D341Med (cell line): ENCODE measurements at places on chromosomes 6 and 20.

GRCh38 chr6:96563853-96564252, 925 bp downstream of the FHL5 start:
- no peak for DNase-seq

- no peak for DNase-seq
These were observed 729.8 kb downstream of the TBC1D32 start for GRCh38 chr6:120604510-120604909.

DNA sequence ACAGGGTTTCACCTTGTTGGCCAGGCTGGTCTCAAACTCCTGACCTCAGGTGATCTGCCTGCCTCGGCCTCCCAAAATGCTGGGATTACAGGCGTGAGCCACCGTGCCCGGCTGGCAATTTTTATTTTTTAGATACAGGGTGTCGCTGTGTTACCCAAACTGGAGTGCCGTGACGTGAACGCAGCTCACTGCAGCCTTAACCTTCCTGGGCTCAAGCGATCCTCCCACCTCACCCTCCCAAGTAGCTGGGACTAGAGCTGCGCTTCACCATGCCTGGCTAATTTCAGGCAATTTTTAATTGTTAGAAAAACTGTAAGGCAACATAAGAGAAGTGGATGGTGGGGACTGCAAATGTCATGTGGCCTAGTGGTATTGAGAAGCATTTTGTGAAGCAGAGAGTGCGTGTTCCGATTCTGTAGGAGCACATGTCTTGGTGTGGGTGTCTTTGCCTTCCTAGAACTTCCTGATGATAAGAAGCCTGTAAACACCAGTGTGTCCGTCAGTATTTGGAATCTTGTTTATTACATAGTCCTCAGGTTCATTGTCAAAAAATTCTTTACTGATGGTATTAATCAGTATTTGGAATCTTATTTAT, 18.0 kb downstream of the JARID2 start:
- DNase-seq, result no peak

DNA sequence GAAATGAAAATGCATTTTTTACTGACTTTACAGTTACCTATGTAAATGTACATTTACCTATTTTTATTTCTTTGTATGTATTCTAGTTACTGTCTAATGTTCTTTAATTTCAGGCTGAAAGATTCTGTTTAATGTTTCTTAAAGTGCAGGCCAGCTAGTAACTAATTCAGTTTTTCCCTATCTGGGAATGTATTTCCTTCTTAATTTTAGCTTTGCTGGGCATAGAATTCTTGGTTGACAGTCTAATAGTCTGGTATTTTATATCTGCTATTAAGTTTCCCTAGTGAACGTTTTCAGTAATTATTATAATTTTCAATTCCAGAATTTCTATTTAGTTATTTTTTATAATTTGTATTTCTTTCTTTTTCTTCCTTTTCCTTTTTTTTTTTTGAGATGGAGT, 186.0 kb upstream of the NOX3 start:
- no peak for DNase-seq

DNA sequence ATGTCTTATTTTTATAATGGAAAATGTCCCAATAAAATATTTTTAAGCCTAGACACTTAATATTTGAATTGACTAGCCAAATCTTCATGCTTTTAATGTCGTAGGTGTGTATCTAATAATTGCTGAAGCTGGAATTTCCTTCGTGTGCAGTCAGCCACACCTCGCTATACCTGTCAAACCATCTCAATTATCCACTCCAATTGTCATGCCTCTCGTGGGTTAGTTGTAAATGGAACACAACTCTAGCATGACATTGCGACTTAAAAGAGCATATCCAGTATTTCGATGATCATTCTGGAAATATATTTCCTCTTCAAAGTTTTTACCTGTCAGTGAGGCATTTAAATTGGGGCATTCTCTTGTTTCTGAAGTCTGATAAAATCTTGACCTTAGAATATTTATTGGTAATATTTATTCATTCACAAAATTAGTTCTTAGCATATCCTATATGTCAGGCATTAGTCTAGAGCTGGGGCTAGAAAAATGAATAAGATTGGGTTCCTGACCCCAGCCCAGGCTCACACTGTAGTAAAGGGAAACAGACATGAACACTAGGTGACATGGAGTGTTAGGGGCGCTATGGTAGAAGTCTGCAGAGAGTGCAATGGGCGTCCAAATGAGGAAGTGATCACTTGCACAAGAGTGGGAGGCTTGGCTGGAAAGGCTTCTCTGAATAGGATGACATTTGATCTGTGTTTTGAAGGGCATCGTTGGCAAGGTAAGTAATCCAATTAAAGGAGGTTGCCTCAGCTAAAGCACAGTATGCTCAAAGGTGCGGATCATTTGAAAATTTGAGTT, 11.0 kb upstream of the CFAP206 start:
- no peak for DNase-seq

- no peak for DNase-seq
These were observed 27.9 kb downstream of the PPARD start for GRCh38 chr6:35370124-35370741.

- no peak for DNase-seq
These were observed 16.8 kb downstream of the SLC17A9 start for GRCh38 chr20:62969179-62969760.

GRCh38 chr20:51423810-51424209, 118.7 kb downstream of the NFATC2 start:
- DNase-seq, result no peak

- no peak for DNase-seq
These were observed 5.8 kb upstream of the GPR31 start for GRCh38 chr6:167163476-167164011.

DNA sequence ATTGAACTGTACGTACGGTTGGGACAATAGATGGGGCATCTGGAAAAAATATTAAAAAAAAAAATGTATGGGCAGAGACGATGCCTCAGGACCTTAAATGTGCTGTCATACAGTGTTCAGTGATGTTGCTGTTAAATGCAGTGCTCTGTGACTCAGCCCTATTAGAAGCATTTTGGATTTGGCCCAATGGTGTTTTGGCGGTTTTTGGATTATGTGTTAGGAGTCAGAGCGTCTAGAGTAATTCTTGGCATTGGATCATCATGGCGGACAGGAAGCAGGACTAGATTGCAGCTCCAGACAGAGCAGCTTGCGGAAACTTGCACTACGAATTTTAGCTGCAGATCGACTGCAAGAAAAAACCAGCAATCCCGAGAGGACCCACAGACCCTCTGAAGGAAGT, 280.0 kb downstream of the SOX4 start:
- DNase-seq, result no peak

GRCh38 chr6:141677598-141678211, 455.0 kb upstream of the GJE1 start:
- peak; percentile 17 for DNase-seq

DNA sequence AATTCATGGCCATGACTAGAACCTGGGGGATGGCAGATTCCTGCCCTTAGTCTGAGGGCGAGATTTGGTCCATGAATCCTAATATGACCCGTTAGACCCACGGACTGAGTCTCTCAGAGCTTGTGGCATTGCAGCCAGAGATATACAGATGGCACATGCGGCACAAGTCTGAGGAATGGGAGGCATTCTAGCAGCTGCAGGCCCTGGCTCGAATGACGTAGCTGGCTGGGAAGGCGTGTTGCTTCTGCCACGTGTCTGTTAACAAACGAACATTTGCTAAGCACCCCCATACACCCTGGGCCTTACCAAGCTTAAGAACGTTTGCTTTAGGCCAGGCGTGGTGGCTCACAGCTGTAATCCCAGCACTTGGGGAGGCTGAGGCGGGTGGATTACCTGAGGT, 68.0 kb downstream of the CD164 start:
- no peak for DNase-seq

DNA sequence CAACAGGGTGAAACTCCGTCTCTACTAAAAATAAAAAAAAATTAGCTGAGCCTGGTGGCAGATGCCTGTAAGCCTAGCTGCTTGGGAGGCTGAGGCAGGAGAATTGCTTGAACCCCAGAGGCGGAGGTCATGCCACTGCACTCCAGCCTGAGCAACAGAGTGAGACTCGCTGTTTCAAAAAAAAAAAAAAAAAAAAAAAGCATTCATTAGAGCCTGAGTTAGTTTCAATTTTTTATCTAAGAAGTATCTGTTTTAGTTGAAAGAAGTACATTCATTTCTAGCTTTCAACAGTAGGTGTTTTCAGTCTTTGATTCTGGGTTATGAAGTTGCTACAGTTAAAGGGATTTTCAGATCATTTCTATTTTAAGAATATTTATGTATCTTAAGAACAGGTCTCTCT, 42.2 kb downstream of the ZNF292 start:
- DNase-seq, result no peak

DNA sequence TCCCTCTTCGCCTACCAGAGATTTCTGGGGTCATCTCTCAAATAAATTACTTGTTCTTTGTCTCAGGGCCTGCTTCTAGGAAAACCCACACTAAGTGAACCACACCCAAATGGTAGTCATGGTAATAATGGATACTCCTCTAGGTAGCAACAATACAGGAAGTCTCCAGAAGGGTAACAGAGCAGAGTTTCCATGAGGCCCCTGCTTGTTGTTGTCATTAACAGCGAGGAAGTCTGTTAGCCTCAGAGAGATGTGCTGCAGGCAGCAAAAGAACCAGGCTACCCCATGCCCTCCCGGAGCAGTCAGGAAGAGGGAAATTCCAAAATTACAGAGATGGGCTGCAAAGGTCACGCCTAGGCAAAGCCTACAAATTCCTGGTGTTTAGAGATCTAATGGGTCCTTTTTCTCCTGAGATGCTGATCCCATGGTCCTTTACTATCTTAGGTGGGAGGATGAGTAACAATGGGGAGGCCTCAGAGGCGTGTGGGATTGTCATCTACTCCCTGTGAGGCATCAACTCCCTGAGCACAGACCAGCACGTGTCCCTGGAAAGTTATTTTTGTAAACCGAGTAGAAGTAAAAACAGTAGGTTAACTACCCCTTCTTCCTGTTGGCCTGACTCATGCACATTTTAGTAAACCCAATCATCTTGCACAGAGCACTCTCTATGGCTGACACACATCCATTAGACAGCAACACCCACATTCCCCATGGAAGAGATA, 10.1 kb downstream of the ISM1 start:
- DNase-seq, result no peak
